Activated CD4-positive, alpha-beta T cell treated with anti-CD3 and anti-CD28 coated beads, Interleukin-2, amount 50 U/mL, for 4 hours (primary cell): ENCODE measurements at places on chromosomes 13 and 19.

DNA sequence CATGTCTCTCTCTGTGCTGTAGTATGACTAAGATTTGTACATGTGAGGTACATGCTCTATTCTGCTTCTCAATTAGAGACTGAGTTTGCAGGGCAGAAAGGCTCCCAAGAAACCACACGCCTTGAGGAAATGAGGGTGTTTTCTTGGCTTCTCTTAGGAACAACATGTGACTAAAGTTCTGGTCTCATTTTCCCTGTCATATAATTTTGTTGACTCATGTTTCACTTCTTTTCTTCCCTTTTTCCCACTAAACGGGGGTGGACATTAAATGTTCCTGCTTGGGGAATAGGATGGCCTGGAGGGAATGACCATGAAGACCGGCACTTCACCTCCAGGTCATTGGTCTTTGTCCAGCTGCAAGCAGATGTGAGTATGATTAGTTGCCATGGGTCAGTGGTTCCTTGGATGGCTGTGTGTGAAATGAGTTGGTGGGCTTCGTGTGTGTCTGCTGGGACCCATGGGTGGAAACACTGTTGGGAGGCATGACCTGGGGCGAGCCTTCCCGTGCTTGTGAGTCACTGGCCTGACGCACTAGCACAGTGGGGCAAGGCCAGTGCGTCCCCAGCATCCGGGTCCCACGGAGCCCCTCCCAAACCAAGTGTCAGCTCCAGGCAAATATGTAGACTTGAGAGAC is 56.6 kb downstream of the COL4A1 start:
- DNase-seq = no peak

DNA sequence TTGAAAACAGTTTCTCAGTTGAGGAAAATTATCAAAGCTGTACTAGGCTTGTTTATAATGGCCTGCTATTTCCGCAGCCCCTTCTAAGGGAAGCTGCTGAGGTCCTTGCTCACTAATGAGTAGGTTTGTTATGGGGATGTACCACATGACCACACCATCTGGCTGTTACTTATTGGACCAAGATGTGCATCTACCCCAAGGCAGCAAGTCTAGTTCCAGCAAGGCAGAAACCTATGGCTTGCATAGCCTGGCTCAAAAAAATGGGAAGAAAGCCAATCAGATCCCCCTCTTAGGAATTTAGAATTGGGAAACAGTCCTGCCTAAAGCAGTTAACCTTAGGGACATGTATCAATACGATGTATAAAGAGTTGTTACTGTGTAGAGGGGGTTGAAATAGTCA is 186.5 kb upstream of the SPRY2 start:
- no peak for DNase-seq

DNA sequence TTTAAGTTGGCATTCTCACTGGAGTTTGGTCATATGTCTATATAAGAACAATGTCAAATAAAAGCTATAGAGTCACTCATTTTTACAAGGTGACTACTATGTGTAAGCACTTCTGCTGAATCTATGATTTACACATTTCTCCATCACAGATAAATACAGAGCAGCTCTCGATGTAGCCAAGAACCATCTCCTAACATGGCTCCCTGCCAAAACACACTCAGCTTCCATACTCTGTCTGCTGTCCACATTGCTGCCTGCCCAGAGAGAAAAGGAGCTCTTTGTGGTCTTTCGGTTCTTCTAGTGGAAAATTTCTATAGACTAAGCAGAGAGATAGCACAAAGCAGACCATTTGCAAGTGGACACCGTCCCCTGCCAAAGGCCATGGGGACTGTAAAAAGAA is 190.9 kb upstream of the KLF12 start:
- no peak for DNase-seq

- DNase-seq = no peak
These were observed 70.0 kb upstream of the GTF3A start for GRCh38 chr13:27354379-27354778.

DNA sequence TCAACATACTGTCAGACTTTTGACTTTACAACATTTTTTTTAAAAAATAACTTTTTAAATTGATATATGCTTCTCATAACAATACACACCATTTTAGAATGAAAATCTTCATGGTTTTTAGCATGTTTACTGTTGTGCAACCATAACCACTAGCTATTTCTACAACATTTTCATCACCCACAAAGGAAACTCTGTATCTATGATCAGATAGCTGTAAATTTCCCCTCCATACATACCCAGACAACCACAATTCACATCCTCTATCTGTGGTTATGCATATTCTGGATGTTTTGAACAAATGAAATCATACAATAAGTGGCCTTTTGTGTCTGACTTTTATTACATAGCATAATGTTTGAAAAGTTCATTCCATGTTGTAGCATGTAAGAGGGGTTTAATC is 1666.0 kb downstream of the EFNB2 start:
- DNase-seq = no peak

- DNase-seq = no peak
These were observed 23.6 kb downstream of the DCAF15 start for GRCh38 chr19:13975870-13976269.

- no peak for DNase-seq
These were observed 15.6 kb upstream of the DCUN1D2 start for GRCh38 chr13:113506025-113506685.

DNA sequence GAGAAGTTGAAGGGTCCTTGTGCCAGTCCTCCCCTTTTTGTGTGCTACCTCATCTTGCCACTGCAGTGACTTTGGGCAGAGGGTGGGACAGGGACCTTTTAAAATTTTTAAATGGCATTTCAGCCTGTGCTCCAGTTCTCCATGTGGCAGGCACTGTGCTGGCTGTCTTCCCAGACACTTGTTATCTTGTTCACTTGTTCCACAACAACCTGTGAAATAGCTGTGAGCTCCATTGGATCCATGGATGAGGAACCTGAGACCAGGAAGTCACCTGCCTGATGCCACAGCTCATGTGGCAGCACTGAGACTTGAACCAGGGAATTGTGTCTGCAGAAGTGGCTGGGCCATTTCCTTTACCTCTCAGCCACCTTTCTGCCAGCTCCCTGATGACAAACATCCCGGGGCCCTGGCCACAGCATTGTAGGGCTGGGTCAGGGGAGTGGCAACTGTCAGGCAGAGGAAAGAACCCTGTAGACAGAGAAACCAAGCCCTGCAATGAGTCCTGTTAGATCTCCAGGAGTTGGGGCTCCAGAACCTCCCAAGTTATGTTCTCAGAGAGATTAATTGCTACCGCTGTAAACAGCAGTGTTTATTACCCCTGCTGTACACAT is 6.4 kb downstream of the EGLN2 start:
- DNase-seq = peak; percentile 39

GRCh38 chr13:48661107-48661506 is 7.4 kb downstream of the CYSLTR2 start:
- no peak for DNase-seq

GRCh38 chr13:100240109-100240779 is 151.4 kb downstream of the PCCA start:
- no peak for DNase-seq

DNA sequence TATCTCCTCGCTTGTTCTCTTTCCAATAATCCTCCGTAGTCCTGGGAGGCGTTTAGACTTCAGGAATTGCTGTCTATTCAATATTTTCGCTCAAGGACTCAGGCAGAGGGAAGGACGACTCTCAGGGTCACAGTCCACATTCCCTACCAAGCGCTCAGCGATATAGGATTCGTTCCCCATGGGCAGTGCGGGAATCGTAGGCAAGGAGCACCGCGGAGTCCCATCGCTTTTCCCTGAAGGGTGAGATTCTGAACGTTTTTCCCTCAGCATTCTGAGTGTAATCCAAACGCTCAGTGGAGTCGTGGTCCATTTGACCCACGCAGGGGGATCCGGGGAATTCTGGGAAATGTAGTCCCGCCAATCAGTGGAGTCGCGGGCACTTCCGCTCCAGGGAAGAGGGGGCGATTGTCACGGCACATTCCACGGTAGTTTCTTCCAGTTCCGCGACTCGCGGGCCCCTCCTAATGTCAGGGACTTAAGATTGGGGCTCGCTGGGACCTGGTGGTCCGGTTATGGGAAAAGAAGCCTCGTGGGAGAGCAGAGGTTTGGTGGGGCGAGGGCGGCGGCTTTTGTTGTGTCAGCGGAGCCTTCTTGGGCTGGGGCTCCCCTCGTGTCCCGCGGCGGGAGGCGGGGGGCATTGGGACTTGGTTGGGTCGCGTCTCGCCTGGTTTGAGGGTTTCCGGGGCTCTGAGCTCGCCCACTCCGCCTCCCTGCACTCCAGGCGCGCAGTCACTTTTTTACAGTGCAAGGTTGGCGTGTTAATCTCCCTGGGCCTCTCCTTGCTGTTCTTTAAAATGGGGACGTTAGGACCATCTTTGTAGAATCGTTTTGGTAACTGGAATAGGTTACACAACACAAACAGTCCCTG is at the start of gene ZNF234:
TSS of gene ZNF234 (plus strand) at position 364 of the 868 bp plus-strand sequence. CDS start 3,079 bp downstream, outside the sequence.
- DNase-seq = peak; percentile 68

DNA sequence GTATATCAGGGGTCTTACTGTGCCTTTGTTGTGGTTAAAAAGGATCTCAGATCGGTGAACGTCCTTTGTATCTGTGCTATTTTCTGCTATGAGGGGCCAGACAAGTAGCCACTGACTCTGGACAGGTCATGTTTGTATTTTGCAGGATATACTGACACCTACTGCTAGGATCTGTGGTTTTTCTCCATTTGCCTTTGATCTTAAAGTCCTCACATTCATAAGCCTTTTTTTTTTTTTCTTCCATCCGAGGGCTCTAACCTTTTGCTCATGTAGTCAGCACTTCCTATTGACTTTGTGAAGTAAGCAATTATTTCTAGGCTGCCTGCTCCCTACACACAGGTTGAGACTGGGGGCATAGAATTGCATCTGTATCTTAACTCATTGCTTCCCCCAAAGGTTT is 106.2 kb downstream of the SLITRK5 start:
- no peak for DNase-seq

- DNase-seq = no peak
These were observed 9.1 kb downstream of the NFIC start for GRCh38 chr19:3375221-3376090.

- no peak for DNase-seq
These were observed 1004.1 kb upstream of the PCDH9 start for GRCh38 chr13:68234274-68234673.
